ENCODE measurements at places on chromosomes 3 and 15.

DNA sequence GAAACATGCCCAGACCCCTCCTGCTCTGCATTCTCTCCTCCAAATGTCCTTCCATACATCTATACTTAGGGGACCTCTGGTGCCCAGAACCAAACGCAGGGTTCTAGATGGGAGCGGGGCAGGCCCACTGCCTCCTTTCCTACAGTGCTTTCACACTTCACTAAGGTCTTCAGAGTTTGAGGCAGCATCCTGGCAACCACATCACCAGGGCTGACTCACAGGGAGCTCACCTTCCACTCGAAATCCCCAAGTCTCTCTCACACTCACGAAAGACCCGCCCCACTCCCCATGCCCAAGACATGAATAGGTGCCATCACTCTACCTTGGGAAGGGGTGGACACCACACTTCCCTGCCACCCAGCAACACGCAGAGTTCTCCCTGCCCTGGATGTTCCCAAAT is 18.9 kb downstream of the HOMER2 start:
- DNase-seq = no peak

GRCh38 chr3:106401666-106402490 is 533.1 kb upstream of the CBLB start:
- no peak for DNase-seq

- DNase-seq = no peak
Observed at GRCh38 chr15:58324533-58324932, 107.3 kb upstream of the LIPC start.

- no peak for DNase-seq
Observed at GRCh38 chr3:134354612-134355251, 19.5 kb downstream of the AMOTL2 start.

- DNase-seq = no peak
Observed at GRCh38 chr3:4261406-4261805, 41.8 kb upstream of the SETMAR start.

GRCh38 chr15:51765751-51766150 is 14.4 kb downstream of the TMOD2 start:
- no peak for DNase-seq
